ENCODE measurements at places on chromosomes 5 and 9.

GRCh38 chr5:62587737-62588136 is 9.1 kb downstream of the LRRC70 start:
- no peak for DNase-seq

GRCh38 chr5:1028481-1029281 is 20.1 kb downstream of the NKD2 start:
- DNase-seq: peak; percentile 5

- DNase-seq: no peak
These were observed 36.3 kb downstream of the GDA start for GRCh38 chr9:72185561-72185960.

DNA sequence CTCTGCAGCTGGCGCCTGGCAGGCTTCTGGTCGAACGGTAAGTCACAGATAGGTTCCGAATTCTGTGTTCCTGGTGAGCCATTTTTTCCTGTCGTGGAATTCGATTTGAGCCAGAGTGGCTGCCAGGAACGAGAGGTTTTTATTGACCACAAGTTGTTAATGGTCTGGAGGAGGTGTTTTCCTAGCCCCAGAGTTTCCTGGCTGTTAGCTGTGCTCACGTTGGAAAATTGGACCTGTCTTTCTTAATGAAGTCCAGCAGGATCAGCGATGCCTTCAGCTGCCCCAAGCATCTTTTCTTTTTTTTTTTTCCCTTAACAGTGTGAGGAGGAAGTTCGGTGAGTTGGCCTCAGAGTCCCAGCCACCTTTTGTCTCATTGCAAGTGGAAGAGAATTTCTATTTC is 62.9 kb downstream of the COL5A1 start:
- DNase-seq: no peak

GRCh38 chr9:123710299-123710698 is 219.6 kb downstream of the DENND1A start:
- DNase-seq: no peak

- peak; percentile 60 for DNase-seq
These were observed 59.0 kb upstream of the RARS1 start for GRCh38 chr5:168427224-168427623.

DNA sequence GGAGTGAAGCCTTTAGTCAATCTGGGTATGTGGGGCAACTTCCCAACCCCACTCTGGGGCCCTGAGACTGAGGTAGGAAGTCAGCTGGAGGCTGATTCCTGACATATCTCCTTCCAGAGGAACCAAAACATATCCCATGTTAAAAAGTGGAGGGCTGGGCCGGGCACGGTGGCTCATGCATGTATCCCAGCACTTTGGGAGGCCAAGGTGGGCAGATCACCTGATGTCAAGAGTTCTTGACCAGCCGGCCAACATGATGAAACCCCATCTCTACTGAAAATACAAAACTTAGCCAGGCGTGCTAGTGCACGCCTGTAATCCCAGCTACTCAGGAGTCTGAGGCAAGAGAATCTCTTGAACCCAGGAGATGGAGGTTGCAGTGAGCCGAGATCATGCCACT is 44.0 kb downstream of the CXXC5 start:
- DNase-seq: no peak

- DNase-seq: no peak
These were observed 77.4 kb downstream of the SEC61B start for GRCh38 chr9:99299211-99300102.

- no peak for DNase-seq
These were observed 290.1 kb upstream of the ZNF608 start for GRCh38 chr5:125036494-125036893.

DNA sequence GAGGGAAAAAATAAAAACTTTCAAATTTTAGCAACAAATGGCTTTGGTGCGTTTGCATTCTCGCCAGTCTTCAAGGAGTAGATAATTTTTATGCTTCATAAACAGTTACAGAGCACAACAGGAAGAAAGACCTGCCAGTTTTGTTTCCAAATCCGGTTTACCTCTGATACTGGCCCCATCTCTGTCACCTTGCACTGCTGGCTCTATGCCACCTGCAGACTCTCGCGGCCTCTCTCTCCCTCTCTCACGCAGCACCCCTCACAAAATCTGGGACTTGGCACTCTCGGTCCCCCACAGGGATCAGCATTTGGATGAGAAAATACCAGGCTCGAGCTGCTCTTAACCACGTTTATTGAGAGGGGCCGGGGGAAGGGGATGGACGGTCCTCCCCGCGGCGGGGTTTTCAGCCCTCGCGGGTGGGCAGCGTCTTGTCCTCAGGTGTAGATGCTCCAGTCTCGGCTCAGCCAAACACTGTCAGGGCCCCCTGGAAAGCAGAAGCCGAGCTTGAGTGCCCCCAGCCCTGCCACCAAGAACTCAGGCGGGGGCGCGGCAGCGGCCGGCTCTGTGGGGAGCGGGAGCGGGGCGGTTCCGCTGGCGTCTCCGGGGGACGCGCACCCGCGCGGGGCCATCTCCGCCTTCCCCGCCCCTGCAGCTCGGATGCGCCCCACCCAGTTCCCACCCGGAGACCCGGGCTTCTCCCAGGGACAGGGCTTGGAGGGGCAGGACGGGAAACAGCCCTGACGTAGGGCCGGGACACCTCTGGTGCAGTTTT is 1.3 kb downstream of the SCGB3A1 start:
- no peak for DNase-seq

- no peak for DNase-seq
These were observed 77.9 kb upstream of the PIK3R1 start for GRCh38 chr5:68137511-68138140.

DNA sequence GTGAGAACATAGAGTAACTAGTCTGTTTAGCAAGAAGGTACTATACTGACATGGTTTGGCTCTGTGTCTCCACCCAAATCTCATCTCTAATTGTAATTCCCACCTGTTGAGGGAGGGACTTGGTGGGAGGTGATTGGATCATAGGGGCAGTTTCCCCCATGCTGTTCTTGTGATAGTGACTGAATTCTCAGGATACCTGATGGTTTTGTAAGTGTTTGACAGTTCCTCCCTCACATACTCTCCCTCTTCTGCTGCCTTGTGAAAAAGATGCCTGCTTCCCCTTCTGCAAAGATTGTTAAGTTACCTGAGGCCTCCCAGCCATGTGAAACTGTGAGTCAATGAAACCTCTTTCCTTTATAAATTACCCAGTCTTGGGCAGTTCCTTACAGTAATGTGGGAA is 240.4 kb upstream of the ST8SIA4 start:
- no peak for DNase-seq

- DNase-seq: no peak
These were observed 9.8 kb downstream of the PTPN3 start for GRCh38 chr9:109488351-109488750.

DNA sequence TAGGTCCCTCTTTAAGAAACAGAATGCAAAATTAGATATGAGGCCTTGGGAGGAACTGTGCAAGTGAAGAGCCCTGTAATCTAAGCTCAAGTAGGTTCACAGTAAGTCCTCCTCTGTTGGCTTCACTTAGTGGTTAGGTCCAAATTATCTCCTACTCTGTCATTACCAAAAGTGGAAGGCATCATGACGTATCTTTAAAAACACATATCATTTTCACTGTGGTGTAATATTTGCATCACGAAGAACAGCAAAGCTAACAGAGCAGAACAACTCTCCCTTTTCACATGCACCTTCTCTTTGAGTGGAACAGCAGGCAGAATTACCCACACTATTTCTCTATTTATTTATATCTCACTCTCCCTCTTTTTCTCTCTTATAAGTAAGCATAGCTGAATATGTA is 240.5 kb upstream of the CCNH start:
- no peak for DNase-seq

- DNase-seq: no peak
These were observed 3.6 kb downstream of the ITK start for GRCh38 chr5:157184117-157184670.

DNA sequence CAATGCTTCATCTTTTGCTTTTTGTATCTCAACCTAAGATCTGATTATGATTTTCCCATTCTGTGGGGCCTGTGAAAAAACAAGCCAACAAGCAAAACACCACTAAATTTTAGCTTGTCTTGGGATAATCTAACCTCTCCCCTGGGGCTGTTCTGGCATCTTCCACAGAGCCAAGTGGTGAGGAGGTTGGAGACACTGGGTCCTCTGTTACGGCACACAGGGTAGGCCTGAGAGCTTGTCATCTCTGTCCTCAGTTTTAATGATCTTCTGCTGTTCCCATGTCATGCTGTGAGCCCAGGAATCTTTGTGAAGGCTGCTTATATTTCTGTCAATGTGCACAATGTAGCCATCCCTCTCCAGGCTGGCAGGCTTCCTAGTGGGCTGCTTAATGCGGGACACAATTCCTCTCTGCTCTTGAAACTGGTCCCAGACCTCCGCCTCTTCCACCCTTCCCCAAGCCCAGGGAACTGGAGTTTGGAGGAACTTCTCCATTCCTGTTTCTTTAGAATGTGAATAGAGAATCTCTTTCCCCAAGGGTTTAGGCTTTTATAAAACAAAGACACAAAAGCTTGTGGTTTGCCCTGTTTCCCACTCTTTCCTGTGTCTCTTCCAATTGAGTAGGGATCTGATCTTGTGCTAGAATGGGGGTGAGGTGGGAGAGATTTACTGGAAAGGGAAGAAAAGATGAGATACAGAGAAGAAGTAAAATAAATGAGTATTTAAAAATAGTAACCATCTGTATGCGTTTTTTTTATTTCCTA is 30.9 kb upstream of the SEMA6A start:
- no peak for DNase-seq

- DNase-seq: no peak
These were observed at the start of gene FBN2 for GRCh38 chr5:128538000-128538249. FBN2 (minus strand) TSS chr5:128538245; CDS start chr5:128537603, 642 bp downstream.

DNA sequence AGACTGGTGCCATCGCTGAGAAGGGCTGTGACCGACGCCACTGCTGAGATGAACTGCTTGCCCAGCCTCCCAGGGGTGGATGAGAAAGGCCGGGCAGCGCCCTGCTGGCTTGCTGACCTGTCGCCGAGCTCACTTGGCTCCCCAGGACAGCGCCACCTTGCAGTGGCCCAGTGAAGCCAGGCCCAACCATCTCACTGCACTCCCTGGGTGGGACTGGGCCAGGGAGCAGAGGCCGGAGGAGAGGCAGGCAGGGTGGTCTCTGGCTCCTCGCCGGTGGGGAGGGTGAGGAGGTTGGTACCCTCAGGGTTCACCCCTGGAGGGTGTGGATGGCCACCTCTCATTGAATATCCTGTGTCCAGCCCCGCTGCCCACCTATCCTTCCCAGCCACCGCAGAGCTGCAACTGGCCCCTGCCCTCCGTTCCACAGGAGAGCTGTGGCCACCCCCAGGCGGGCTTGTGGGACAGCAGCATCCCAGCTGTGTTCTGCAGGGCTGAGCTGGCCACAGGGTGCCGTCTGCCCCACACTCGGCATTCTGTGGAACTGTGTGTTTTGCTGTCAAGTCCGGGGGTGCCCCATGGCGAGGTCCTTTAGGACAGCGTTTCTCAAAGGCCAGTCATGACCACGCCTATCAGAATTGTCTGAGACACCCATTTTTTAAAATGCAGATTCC is 41.0 kb upstream of the FCN2 start:
- no peak for DNase-seq

DNA sequence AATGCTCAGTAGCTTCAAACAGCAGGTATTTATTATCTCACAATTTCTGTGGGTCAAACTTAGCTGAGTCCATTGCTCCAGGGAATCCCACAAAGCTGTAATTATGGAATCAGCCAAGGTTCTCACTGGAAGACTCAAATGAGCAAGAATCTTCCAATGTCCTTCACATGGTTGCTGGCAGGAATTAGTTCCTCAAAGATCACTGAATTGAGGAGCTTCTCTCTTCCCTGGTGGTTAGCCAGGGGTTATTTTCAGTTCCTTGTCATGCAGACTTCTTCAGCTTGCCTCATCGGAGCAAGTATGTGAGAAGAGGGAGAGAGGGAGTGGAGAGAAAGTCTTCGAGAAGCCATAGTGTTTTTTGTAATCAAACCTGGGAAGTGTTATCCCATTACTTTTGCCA is 2331.9 kb downstream of the MAT2B start:
- DNase-seq: no peak

GRCh38 chr5:138949988-138950387 is 74.9 kb upstream of the LRRTM2 start:
- no peak for DNase-seq

DNA sequence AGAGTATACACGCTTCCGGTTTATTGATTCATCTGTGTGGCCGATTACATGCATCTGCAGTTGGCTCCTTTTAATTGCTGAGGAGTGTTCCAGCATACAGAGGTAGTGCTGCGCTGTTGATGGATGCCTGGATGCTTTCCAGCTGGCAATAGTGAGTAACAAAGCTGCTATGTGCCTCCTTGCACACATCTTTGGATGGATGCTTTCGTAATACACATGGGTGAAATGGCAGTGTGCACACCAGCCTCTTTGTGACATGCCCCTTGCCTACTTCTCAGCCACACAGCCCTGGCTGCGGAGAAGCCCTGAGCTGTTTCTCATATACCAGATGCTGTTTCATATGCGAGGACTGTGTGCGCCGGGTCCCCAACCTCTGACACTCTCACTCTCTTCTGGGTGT is 151.0 kb downstream of the GADD45G start:
- DNase-seq: no peak

GRCh38 chr9:119453490-119453911 is 84.3 kb upstream of the BRINP1 start:
- no peak for DNase-seq

DNA sequence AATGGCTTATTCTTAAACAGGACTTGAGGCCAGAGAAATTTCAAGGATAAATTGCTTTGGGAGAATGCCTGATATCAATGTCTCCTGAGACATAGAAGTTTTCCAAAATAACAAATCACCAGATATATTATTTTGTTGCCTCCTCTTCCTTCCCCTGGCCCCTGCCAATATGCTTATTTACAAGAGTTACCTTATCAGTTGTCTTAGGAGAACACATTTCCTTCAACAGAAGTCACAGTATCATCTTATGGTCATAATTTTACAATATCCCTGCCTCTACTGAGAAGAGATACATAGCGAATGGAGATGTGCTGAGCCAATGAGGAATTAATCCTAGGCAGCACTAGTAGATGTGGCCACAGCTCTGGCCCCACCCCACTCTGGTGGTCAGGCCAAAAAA is 43.1 kb downstream of the TMEM252 start:
- no peak for DNase-seq

GRCh38 chr9:114643896-114644295 is 13.7 kb downstream of the TEX53 start:
- no peak for DNase-seq

DNA sequence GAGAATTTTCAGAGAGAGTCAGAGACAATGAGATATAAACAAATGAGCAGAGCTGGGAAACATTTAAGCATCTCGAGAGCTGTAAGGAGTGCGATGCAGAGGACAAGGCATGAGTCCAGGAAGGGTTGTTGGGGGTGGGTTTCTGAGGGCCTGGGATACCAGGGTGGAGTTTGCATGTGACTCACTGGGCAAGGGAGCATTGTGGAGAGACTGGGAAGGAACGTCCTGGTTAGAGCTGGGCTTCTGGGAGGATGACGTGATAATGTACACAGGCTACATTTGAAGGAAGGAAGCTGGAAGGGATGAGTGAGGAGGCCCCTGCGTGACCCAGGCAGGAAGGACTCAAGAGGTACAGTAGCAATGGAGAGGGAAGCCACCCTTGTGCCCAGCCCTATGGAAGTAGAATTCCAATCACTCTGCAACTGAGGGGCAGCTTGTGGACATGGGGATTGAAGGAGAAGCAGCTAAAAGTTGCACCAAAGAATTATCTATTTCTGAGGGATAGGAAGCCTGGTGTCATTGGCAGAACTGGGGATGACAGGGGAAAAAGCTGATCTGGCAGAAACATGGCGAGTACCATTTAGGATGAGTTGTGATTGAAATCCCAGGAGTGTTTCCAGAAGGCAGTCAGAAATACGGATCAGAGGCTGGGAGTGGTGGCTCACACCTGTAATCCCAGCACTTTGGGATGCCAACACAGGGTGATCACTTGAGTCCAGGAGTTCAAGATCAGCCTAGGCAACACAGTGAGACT is 59.3 kb upstream of the AFAP1L1 start:
- no peak for DNase-seq

GRCh38 chr9:6428940-6429889 is 16.2 kb downstream of the UHRF2 start:
- no peak for DNase-seq

Data from D721Med (cell line).